ENCODE measurements at places on chromosomes 7 and 10. TPM values are rescaled to one million over a fixed set of nuclear protein-coding genes. Genes with fewer than 3 reads are reported as not detected.

DNA sequence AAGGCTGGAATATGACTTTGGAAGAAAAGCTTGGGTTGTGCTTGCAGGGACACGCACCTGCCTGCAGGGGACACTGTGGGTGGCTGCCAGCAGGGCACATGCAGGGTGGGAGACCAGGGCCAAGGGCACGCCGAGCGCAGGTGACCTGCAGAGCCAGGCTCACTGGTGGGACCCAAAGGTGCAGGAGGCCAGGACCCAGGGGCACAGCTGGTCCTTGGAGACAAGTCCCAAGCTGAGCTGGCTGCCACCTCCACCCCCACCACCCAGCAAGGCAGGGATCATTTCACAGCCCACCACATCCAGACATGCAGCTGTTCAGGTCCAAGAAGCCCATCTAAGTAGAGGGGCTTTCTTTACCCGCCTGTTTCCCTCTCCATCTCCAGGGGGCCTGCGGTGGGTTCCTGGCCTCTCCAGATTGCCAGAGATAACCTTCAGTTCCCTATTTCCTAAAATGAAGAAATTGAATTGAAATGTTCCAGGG is 13.8 kb upstream of the CLIP2 start:
- no peak overlapping the region for H3K4me3 ChIP-seq
- no peak for DNase-seq
- H3K36me3 ChIP-seq, result no peaks in the 10 kb centered on the region
- no peaks in the 10 kb centered on the region for H3K27me3 ChIP-seq

Gene C10orf62
- total RNA-seq, result not detected

- H3K27ac ChIP-seq, result no peak overlapping the region
- DNase-seq, result no peak
- no peak overlapping the region for H3K4me3 ChIP-seq
- peaks cover 11% of the 10 kb centered on the region for H3K36me3 ChIP-seq
Measured at GRCh38 chr7:133310232-133310862, 57.5 kb downstream of the EXOC4 start.

GRCh38 chr7:47327698-47328391 is 254.1 kb downstream of the TNS3 start:
- no peak overlapping the region for H3K4me3 ChIP-seq
- no peaks in the 10 kb centered on the region for H3K27me3 ChIP-seq
- no peak overlapping the region for H3K27ac ChIP-seq
- no peaks in the 10 kb centered on the region for H3K36me3 ChIP-seq

- no peaks in the 10 kb centered on the region for H3K4me1 ChIP-seq
- H3K27me3 ChIP-seq, result peaks cover 10% of the 10 kb centered on the region
- no peak overlapping the region for H3K4me3 ChIP-seq
- H3K36me3 ChIP-seq, result no peaks in the 10 kb centered on the region
- H3K27ac ChIP-seq, result no peak overlapping the region
Measured at GRCh38 chr7:118259115-118259514, 34.6 kb downstream of the ANKRD7 start.

DNA sequence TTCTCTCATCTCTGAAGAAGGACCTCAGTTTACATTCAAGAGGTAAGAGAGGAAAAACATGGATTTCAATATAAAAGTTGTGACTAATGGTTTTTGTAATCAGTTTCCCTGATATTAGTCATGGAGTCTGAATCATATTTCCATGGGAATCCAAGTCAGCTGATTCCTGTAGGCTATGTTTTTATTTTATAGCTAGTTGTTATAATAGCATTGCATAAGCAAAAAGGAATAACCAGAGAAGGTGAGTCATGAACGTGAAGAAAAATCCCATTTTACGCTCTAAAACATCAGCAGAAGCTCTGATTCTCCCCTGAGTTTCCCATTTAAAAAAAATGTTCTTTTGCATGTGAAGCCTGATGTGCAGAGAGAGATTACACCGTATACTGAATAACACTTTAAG is 299.3 kb downstream of the SFMBT2 start:
- no peak overlapping the region for H3K4me3 ChIP-seq
- DNase-seq, result no peak
- peaks cover 7% of the 10 kb centered on the region for H3K4me1 ChIP-seq
- peaks cover 9% of the 10 kb centered on the region for H3K27me3 ChIP-seq
- H3K27ac ChIP-seq, result no peak overlapping the region

Gene POLR2J3
- total RNA-seq, result 67.1 TPM

- peaks cover 6% of the 10 kb centered on the region for H3K36me3 ChIP-seq
- no peak overlapping the region for H3K4me3 ChIP-seq
- H3K27ac ChIP-seq, result no peak overlapping the region
- no peaks in the 10 kb centered on the region for H3K27me3 ChIP-seq
Measured at GRCh38 chr10:17240096-17240495, 12.1 kb downstream of the VIM start.
